ENCODE measurements at places on chromosomes 12 and 14.

GRCh38 chr12:84550518-84550917 lies 362.1 kb downstream of the SLC6A15 start:
- no peak for DNase-seq

- no peak for DNase-seq
These were observed 15.6 kb downstream of the OTX2 start for GRCh38 chr14:56794557-56795283.

DNA sequence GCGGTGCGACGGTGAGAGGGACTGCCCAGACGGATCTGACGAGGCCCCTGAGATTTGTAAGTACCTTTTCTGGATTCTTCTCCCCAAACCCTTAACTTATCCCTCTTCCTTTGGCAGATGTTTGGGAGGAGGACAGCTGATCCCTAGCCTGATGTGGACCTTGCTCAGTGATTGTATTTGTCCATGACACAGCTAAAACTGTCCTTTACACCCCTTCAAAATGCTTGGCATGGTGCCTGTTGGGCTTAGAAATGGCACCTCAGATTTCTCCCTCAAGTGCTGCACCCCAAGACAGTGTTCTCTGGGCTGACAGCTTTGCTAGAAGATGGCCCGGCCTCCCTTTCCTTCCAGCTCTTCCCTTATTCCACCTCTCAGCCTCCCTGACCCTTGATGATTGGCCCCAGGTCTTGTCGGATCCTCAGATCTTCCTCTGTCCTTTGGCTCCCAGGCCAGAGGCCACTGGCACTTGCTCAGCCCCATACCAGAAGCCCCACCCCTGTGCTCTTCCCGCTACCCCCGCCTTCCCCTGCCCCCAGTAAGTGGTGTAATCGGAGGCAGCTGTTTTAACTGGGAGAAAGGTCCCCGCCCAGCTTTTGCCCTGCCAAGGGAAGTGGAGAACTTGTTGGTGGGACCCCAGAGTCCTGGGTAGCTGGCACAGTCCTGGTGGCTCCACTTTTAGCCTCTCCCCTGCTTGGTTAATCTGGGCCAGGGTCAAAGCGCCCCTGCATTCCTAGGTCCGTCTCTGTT lies 8.7 kb downstream of the LRP1-AS start:
- no peak for DNase-seq

GRCh38 chr12:20805921-20806320 lies 4.6 kb upstream of the SLCO1B3 start:
- DNase-seq = no peak

- peak; percentile 7 for DNase-seq
These were observed 531 bp upstream of the EML1 start for GRCh38 chr14:99792551-99793212.

- DNase-seq = no peak
These were observed 3.0 kb upstream of the ZC3H14 start for GRCh38 chr14:88559852-88560251.

DNA sequence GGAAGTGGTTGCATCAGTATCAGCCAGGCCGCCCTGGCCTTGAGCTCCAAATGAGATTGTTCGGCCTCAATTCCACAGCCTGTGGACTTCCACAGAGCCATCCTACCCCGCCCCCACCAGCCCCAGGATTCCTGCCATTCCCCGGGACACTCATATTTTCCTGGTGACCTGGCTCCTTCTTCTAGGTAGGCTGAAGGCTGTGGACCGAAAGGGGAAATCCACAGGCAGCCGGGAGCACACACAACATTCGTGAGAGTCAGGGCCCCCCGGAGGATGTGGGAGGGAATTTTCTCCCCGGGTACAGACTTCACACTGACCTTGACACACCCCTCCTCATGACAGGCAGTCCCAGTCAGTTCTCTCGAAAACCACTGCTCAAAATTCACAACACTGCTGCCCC lies 39.9 kb downstream of the RIN3 start:
- no peak for DNase-seq

Measured in activated CD4-positive, alpha-beta T cell treated with anti-CD3 and anti-CD28 coated beads, Interleukin-2, amount 50 U/mL, for 48 hours (primary cell).